Activated naive CD8-positive, alpha-beta T cell treated with anti-CD3 and anti-CD28 coated beads for 36 hours (primary cell): ENCODE measurements at places on chromosomes 16 and 17. TPM values are rescaled to one million over a fixed set of nuclear protein-coding genes. Genes with fewer than 3 reads are reported as not detected.

DNA sequence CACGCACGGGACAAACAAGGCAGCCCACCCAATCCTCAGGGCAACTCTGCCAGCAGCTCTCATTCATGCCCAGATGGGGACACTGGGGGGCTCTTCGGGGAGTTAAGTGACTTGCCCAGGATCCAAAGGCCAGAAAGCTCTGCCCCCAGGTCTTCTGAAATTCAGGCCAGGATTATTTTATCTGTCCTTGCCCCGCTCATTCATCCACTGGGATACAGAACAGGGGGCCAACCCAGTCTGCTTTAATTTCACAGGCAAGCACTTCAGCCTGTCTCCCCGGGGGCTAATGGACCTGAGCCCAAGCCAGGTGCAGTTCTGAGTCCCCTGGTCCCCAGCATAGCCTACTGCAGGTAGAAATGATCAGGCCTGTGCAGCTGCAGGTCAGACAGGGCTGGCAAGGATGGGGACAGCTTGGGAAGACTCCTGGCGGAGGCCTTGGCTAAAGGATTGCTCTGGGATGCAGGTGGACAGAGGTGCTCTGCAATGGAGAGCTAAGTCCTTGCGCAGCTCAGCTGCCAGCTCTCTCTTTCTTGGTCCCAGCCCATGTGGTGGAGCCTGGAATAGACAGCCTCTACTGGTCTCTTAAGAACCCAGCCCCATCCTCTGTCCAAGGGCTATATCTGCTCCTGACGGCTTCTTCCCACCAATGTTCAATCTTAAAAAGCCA lies 766 bp upstream of the B3GNT9 start:
- no peak for DNase-seq
- no peak overlapping the region for H3K27ac ChIP-seq
- peak overlapping the region; percentile 66 for H3K4me3 ChIP-seq
- peaks cover 40% of the 10 kb centered on the region for H3K27me3 ChIP-seq

Gene GRIN2A
- not detected for total RNA-seq

GRCh38 chr17:3002538-3003295 lies 60.7 kb downstream of the OR1D5 start:
- no peak overlapping the region for H3K27ac ChIP-seq
- peaks cover 20% of the 10 kb centered on the region for H3K4me1 ChIP-seq
- H3K4me3 ChIP-seq = no peak overlapping the region
- H3K27me3 ChIP-seq = no peaks in the 10 kb centered on the region

GRCh38 chr16:59274141-59274540 lies 540.0 kb upstream of the GOT2 start:
- H3K27ac ChIP-seq = no peak overlapping the region
- no peak overlapping the region for H3K4me3 ChIP-seq
- H3K36me3 ChIP-seq = no peaks in the 10 kb centered on the region
- H3K4me1 ChIP-seq = no peaks in the 10 kb centered on the region
- H3K27me3 ChIP-seq = no peaks in the 10 kb centered on the region

DNA sequence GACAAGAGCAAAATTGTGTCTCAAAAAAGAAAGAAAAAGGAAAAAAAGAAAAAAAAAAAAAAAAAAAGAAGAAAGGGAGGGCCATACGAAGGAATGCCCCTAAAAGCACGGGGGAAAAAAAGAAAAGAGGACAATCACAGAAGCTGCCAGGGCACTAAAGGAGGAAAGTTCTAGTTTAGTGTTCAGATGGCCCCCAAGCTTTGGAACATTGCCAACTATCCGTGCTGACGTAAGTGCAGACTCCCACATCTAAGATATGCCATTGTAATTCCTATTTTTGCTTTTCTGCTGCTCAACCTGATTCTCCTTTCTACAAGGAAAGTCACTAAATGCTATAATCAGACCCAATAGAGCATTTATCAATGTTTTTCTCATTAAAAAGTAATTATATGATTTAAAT lies 842.1 kb downstream of the KCNJ2 start:
- H3K27me3 ChIP-seq = no peaks in the 10 kb centered on the region
- no peak overlapping the region for H3K27ac ChIP-seq
- no peak for DNase-seq
- no peaks in the 10 kb centered on the region for H3K4me1 ChIP-seq
- H3K36me3 ChIP-seq = no peaks in the 10 kb centered on the region

DNA sequence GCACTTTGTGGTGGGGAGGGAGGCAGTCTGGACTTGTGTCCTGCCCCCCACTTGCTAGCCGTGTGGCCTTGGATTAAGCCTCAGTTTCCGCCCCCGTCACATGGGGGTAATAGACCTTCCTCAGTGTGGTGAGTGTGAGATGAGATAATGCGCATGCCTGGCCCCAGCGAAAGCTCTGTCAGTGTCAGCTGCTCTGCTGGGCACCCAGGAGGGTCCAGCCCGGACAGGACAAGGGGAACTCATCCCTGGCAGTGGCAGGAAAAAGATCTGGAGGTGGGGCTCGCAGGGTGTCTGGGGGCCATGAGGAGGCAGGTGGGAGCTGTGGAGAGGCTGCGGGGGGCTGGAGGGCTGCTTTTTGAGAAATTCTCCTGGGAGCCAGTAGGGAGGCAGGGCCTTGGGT lies 63.5 kb downstream of the SRCIN1 start:
- no peak overlapping the region for H3K4me3 ChIP-seq
- H3K4me1 ChIP-seq = no peaks in the 10 kb centered on the region
- H3K27me3 ChIP-seq = peaks cover 14% of the 10 kb centered on the region
- no peak for DNase-seq
- no peaks in the 10 kb centered on the region for H3K36me3 ChIP-seq

Gene TBC1D3E
- not detected for total RNA-seq

- peaks cover 17% of the 10 kb centered on the region for H3K4me1 ChIP-seq
- H3K27me3 ChIP-seq = no peaks in the 10 kb centered on the region
- no peak overlapping the region for H3K4me3 ChIP-seq
- DNase-seq = no peak
Observed at GRCh38 chr16:30802936-30803335, 15.9 kb upstream of the ZNF629 start.

- H3K36me3 ChIP-seq = no peaks in the 10 kb centered on the region
- H3K4me1 ChIP-seq = no peaks in the 10 kb centered on the region
- H3K4me3 ChIP-seq = no peak overlapping the region
- H3K27ac ChIP-seq = no peak overlapping the region
- peaks cover 18% of the 10 kb centered on the region for H3K27me3 ChIP-seq
- DNase-seq = no peak
Observed at GRCh38 chr17:52025236-52025635, 133.3 kb downstream of the CA10 start.

Gene LRRC59
- total RNA-seq = 112 TPM

Gene CORO6
- 8.9 TPM for total RNA-seq

Gene TMEM114
- total RNA-seq = not detected

Gene EMP2
- total RNA-seq = not detected

GRCh38 chr17:48569674-48570324 lies 8.4 kb downstream of the HOXB4 start:
- H3K27ac ChIP-seq = no peak overlapping the region
- no peak overlapping the region for H3K4me3 ChIP-seq
- H3K36me3 ChIP-seq = no peaks in the 10 kb centered on the region
- DNase-seq = no peak
- no peaks in the 10 kb centered on the region for H3K4me1 ChIP-seq
- H3K27me3 ChIP-seq = peaks cover 3% of the 10 kb centered on the region

Gene HMOX2
- total RNA-seq = 88.4 TPM

DNA sequence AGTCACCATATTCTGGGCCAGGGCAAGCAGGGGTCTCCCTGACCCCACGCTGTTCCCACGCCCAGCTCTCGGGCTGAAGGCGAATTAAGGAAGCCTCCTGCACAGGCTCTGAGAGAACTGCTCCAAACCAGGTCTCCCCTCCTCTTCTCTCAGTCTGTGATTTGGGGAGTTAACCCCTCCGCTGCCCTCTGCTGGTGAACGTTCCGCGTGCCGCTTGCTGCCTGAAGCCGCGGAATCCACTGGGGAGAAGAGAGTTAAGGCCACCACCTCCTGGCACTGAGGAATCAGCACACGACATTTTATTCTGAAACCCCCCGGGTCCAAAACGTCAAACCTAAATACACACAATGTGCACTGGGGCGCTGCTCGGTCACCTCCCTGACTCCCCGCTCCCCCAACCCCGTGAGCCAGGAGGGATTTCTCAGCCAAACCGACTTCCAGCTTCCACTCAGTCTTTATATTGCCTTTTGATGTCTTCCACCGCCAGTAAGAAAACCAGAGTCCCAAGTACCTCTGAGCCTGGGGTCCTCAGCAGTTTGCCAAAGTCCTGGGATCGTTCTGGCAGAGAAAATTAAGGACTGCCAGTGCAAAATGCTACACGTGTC lies 54.4 kb upstream of the RCVRN start:
- H3K36me3 ChIP-seq = no peaks in the 10 kb centered on the region
- H3K4me3 ChIP-seq = no peak overlapping the region
- peak; percentile 24 for DNase-seq
- H3K27me3 ChIP-seq = peaks cover 4% of the 10 kb centered on the region
- no peak overlapping the region for H3K27ac ChIP-seq

DNA sequence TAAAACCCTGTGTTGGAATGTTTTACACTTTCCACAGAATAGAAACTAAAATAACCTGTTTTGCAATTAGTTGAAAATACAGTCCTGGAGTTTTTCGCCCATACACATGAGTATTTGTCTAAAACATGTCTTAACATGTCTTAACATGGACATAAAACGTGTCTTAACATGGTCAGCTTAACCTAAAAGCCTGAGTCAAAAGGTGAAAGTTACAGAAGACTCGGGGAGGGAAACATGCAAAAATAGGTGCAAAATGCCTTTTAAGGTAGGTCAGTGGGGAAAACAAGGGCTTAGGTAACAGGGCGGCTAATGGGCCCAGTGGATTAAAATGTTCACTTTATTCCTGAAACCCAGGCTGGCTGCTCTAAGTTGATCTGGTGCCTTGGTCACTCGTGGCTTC lies 56.1 kb upstream of the RBL2 start:
- peak overlapping the region; percentile 14 for H3K27ac ChIP-seq
- H3K36me3 ChIP-seq = peaks cover 12% of the 10 kb centered on the region
- DNase-seq = no peak
- peaks cover 27% of the 10 kb centered on the region for H3K4me1 ChIP-seq
- no peaks in the 10 kb centered on the region for H3K27me3 ChIP-seq
- H3K4me3 ChIP-seq = no peak overlapping the region

- peaks cover 51% of the 10 kb centered on the region for H3K36me3 ChIP-seq
- peak overlapping the region; percentile 25 for H3K27ac ChIP-seq
- H3K4me1 ChIP-seq = peaks cover 29% of the 10 kb centered on the region
- H3K4me3 ChIP-seq = no peak overlapping the region
- H3K27me3 ChIP-seq = no peaks in the 10 kb centered on the region
Observed at GRCh38 chr16:50781043-50781442, 39.2 kb downstream of the CYLD start.

DNA sequence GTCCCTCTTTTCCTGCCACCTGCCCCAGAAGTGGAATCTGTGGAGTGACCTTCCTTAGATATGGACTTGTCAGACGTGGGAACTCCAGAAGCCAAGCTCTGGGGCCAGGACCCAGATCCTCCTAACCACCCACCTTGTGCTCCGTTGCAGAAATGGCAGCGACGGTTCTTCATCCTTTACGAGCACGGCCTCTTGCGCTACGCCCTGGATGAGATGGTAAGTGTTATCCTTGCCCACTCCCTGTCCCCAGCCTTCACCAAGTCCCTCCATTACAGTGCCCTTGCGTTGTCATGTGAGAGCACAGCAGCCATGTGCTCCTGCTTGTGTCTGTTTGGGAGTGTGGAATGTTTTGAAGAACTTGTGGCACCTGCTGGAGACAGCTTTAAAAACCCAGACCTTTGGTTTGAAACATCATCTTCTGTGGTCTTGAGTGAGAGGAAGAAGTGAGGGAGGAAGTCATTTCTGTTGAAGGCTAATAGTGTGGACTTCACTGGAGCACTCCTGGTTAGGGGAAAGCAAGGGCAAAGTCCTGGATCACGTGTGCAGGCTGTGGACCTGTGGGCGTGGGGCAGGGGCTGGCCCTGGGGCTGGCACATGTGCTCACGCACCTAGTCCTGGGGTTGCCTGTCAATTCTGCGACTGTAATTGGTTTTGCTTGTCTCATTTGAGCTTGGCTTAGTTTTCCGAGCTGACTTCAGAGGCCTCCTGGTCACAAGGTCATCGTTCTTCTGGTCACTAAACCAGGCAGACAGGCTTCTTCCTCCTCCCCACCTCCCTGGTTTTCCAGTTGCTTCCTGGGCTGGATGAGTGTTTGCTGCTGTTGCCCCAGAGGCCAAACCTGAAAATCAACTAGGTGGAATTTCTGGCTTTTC lies 35.8 kb downstream of the MPRIP start:
- H3K27ac ChIP-seq = no peak overlapping the region
- H3K27me3 ChIP-seq = no peaks in the 10 kb centered on the region
- no peak for DNase-seq
- H3K4me1 ChIP-seq = peaks cover 24% of the 10 kb centered on the region
- H3K36me3 ChIP-seq = peaks cover 6% of the 10 kb centered on the region
- H3K4me3 ChIP-seq = no peak overlapping the region

DNA sequence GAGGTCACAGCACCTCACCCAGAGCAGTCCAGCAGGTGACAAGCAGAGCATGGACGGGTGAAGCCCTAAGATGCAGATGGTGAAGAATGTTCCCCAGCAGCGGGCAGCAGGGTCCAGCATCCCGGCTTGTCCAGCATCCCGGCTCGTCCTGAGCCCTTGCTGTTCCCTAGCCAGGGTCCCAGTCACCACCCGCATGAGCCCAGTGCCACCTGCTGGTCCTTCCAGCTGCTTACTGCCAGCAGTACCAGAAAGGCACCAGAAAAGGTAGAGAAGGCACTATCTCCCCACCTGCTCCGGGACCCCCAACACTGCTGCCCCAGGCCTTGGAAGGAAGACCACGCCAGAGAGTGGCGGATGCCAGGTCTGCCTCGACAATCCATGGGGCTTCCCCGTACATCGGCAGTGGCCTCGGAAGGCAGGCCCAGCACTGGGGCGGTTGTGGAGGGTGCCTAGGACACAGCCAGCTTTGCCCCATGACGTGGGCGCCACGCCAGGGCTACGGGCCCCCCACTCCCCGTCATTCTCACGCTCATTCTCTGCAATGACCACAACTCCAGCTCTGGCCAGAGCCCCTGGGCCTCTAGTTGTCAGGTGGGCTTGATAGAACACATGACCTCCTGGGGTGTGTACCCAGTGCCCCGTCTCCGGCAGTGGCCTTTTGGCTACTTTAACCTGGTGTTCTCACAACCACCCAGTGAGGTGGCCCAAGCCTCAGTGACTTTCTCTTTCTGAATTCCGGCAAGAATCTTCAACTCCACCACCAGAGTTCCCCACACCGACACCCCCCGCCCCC lies 1.4 kb downstream of the CENPX start:
- H3K36me3 ChIP-seq = peaks cover 1% of the 10 kb centered on the region
- peak overlapping the region; percentile 89 for H3K4me3 ChIP-seq
- peak overlapping the region; percentile 81 for H3K27ac ChIP-seq
- DNase-seq = peak; percentile 57
- H3K4me1 ChIP-seq = peaks cover 11% of the 10 kb centered on the region
- no peaks in the 10 kb centered on the region for H3K27me3 ChIP-seq

DNA sequence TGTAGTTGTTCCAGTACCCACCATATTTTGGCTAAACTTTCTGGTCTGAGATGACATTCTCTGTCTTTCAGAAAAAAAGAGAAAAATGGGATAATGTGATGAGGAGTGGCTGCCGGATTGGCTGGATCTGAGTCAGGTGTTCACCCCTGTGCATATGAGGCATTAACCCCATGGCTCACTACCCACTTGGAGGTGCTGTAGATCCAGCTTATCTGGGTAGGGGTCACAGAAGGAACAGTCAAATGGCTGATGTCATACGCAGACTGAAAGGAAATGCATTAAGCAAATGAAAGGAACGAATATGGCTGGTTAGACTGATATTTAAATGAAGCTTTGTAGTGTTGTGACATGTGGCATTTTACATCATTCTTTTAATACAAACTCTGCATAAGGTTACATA lies 17.3 kb downstream of the MAP2K6 start:
- DNase-seq = no peak
- H3K4me1 ChIP-seq = peaks cover 43% of the 10 kb centered on the region
- H3K4me3 ChIP-seq = no peak overlapping the region
- H3K27ac ChIP-seq = no peak overlapping the region

Gene HEXIM2
- total RNA-seq = 5.6 TPM

- H3K36me3 ChIP-seq = peaks cover 16% of the 10 kb centered on the region
- no peak overlapping the region for H3K4me3 ChIP-seq
- H3K27me3 ChIP-seq = no peaks in the 10 kb centered on the region
- no peak for DNase-seq
Observed at GRCh38 chr16:3752984-3753383, 35.7 kb upstream of the TRAP1 start.
